ENCODE measurements at places on chromosomes 2 and 18.
A peak's percentile ranks its signal among the peaks of the same experiment; 100 is the strongest.

- DNase-seq, result peak; percentile 88
Measured at GRCh38 chr2:138356178-138356577, 145.4 kb upstream of the SPOPL start.

DNA sequence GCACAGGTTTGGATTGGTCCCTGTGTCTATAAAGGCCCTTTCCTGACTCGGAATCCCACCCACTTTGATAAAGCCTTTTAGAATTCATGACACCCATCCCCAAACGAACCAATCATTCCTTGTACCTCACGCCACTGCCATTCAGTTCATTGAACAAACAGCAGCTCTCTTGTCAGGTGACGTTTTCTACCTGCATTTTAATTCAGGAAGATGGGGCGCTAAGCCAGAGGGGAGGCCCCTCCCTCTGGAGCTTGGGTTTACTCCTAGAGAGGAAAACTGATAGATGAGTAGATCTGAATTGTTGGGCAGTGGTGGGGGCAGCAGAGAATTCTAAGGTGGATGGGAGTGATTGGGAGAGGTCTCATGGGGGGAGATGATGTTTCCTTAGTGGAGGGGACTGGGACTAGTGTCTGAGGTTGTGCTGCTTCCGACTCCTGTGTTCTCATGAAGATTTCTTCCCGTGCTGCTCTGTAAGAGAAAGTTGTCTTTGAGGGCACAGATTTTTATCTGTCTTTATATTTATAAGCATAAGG lies 9.6 kb downstream of the RRM2 start:
- no peak for DNase-seq

DNA sequence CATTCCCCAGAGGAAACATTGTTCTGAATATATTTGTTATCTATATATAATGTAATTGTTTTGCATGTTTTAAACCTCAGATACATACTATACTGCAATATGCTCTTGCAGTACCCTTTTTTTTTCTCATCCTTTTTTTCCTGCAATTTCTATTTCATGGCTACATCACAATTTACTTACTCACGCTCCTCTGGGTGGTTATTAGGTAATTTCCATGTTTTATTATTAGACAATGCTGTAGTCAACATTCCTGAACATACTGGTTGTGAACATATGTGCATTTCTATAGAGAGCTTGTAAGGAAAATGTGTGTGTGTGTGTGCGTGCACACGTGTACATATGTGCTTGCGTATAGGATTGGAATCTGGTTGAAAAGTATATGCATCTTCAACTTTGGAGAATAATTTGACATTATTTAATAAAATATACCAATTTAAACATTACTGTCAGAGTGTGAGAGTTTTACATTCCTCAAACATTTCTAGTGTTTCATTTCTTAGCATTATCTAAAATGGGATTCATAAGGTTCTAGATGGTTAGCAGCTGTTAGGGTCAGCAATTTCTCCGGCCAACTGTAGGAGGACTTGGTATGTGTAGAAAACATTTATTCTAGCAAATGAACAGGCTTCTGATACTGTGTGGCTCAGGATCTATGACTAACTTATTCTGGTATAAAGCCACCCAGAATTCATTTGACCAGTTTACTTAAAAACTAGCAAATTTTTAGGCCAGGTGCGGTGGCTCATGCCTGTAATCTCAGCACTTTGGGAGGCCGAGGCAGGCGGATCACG lies 22.4 kb downstream of the NCOA1 start:
- peak; percentile 51 for DNase-seq

DNA sequence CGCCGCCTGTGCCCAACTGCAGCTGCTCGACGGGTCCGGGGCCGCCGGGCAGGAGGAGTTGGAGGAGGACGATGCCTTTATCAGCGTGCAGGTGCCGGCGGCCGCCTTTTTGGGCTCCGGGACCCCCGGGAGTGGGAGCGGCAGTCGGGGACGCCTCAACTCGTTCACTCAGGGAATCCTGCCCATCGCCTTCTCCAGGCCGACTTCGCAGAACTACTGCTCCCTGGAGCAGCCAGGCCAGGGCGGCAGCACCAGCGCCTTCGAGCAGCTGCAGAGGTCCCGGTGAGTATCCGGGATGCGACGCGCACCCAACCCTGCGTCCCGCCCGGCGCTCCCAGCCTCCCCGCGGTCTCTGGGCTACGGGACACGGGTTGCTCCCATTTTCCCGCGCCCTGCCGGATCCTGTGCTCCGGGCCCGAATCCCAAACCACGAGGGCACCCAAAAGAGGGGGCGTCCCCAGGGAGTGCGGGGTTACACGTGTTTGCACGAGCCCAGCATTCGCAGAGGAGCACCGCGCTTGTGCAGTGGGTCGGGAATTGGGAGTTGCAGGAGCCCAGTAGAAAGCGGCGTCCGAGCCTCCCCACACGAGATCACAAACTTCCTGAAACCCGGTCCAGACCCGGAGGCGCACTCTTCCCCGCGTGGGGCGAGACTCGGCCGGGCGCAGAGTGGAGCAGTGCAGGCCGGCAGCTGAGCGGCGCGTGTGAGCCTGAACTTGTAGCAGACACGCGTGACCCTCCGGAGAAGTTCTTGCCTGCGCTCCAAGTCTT lies 1.2 kb downstream of the CABLES1 start:
- DNase-seq, result peak; percentile 39

GRCh38 chr18:35982409-35983114 lies 10.1 kb downstream of the RMP24 start:
- DNase-seq, result peak; percentile 13

DNA sequence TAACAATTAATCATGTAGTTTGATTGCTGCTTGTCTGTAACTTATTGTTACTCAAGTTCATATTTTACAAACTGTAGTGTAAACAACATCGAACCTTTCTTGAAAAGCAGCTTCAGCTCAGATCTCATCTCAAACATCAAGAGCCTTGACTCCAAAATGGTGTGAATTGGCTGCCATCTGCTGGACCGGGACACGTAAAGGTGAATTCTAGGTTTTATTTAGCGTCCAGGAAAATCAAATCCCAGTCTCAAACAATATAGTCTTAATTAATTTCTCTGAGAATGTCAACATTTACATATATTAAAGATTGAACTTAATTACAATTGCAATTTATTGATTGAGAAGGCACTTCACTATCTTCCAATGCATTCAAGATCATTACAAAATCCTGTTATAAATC lies 453.0 kb downstream of the GALR1 start:
- peak; percentile 10 for DNase-seq

DNA sequence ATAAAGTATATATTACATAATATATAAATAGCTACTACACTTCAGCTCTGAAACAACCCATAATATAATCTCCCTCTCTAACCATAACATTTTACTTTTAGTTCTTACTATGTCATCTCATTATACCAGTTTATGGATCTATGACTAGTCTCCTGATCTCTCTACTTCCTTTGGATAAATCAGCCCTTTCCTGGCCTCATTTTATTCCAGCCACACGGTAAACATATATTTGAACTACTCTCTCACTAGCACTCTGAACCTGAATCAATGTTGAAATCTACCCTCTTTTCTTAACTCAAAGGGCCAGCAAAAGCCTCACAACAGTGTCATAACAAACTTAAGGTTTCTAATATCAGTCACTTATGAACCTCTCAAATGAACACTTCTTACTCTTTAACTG lies 62.6 kb downstream of the BAZ2B start:
- no peak for DNase-seq

DNA sequence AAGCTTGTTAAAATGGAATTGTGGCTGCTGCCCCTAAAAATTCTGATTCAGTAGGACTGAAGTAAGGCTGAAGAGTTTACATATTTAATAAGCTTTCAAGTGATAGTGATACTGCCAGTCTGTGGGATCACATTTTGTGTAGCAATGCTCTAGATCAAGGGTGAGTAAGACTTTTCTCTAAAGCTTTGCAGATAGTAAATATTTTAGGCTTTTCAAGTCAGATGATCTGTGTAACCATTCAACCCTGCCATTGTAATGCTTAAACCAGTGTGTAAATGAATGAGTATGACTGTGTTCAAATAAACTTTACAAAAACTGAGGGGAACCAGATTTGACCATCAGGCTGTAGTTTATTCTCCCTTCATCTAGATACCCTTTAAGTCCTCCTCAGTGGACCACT lies 92.7 kb downstream of the PIK3C3 start:
- peak; percentile 11 for DNase-seq

- no peak for DNase-seq
Measured at GRCh38 chr2:58052978-58053377, 6.4 kb downstream of the VRK2 start.

GRCh38 chr2:3320910-3321605 lies 56.6 kb downstream of the EIPR1 start:
- DNase-seq, result no peak

- DNase-seq, result no peak
Measured at GRCh38 chr18:55007602-55008001, 48.3 kb upstream of the CCDC68 start.

- no peak for DNase-seq
Measured at GRCh38 chr2:230906471-230907230, 18.4 kb downstream of the GPR55 start.

- DNase-seq, result no peak
Measured at GRCh38 chr2:237278568-237278967, 135.4 kb downstream of the COL6A3 start.

DNA sequence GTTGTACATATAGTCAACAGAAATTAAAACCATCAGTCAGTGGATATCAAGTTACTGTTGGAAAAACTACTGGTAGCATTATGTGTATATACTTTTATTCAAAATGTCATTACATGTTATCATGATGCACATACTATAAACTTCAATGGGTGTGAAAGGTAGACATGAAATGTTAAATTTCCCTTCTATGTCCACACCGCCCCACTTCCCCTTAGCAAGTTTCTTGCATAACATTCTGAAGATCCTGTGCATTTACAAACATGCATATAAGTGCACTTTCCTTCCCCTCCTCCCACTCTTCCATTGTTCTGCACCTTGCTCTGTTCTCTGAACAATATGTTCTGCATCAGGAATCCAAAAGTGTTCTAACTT lies 16.6 kb upstream of the HK2 start:
- no peak for DNase-seq

DNA sequence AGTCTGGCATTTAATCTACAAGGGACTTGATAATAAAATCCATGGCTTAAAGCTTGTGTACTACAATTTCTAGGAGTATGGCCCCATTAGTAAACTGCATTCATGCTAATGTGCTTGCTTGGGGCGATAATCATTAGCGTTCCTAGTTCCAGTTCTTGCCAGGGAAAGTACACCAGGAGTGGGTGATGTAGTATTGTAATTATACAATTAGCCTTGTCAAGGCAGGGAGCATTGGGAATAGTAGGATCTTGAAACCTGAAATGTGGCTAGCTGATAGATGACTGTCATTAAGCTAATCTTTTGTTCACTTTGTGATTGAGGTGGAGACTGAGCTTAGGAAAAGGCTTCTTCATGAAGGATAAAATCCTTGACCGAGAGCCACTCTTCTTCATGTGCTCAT lies 989.2 kb downstream of the CPS1 start:
- DNase-seq, result no peak

DNA sequence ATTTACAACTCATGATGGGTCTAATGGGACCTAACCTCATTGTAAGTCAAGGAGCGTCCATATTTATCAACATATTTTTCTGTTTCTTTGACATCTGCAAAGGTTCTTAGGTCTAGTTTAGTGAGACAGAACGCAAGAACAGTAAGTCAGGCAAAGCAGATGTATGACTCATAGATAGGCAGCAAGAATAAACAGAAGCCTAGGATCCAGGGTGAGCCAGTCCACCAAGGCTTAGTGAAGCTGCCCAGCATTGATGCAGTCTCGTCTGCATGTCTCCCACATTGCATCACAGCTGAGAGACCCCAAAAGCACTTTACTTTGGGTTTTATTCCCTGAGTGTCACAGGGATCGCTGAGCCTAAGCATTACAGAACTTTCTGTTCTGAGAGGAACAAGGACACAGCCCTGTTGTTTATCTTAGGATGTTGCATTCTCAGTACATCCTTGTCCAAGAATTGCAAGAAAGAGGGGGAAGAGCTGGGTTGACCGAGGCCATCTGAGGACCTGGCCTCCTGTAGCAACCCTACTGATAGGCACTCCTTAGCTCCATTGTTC lies 29.6 kb upstream of the TMEM177 start:
- peak; percentile 56 for DNase-seq

DNA sequence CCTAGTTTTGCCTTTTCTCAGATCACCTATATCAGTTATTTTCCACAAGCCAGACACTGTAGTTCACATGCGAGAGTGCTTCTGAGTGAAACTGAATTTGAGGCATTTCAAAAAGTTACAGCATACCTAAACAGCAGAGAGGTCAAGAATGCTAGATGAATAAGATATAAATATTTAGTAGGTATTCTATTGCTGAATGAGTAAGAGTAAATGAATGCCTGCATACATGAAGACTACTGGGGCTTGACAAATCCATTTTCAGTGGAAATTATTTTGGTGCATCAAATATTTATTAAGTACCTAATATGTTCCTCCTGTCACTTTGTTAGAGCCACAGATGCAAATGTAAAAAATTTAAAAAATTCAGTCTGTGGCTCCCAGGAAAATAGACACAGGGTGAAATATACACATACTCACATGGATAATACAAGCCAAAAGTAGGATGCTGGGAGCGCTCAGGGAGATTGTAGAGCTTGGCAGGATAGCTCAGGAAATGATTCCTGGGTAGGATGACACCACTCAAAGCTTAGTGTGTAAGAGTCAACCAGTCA lies 27.6 kb upstream of the CDC42EP3 start:
- no peak for DNase-seq

- no peak for DNase-seq
Measured at GRCh38 chr2:118269408-118270051, 181.3 kb downstream of the INSIG2 start.

- no peak for DNase-seq
Measured at GRCh38 chr2:148527488-148528340, 116.8 kb upstream of the EPC2 start.

DNA sequence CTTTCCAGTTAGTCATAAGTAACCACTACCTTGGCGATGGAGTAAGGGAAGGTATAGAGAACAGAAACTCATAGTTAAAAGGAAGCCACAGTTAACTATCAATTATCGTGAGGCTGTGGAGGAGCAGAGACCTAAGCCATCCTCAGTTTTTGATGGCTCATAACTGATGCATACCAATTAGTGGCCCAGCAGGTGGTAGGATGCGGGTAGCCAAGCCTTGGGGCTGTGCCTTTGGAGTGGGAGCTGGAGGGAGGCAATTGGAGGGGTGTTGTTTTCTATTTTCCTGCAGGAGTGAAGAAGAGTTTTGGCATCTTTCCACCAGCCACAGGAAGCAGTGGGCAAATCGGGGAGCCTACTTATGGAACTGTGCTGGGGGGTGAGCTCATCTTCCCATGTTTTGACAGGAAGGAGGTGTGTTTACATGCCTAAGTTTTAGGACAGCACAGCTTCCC lies 194.8 kb downstream of the TPGS2 start:
- DNase-seq, result no peak

Data from fibroblast of pulmonary artery (primary cell).